ENCODE measurements at places on chromosomes 2 and 18.

DNA sequence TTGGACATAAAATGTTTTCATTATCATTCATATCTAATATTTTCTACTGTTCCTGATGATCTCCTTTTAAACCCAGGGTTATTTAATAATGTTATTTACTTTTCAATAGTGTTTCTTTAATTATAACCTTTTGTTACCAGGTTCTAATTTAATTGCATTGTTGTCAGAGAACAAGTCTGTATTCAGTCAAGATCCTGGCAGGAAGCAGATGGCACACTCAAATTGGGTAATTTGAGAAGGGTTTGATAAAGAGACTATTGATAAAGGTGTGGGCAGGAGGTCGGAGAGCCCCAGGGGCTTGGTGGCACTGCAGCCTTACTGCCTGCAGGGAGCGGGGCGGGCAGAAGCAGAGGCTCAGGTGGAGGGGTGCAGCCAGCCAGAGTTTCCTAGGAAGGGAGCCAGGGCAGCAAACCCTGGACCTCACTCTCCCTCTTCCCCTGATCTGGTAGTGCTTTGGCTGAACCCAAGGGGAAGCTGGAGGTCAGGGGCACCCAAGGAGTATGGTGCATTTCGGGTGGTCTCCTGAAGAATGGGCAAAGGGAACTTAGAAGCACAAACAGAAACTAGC lies 2.3 kb upstream of the KIF1A start:
- DNase-seq = no peak

DNA sequence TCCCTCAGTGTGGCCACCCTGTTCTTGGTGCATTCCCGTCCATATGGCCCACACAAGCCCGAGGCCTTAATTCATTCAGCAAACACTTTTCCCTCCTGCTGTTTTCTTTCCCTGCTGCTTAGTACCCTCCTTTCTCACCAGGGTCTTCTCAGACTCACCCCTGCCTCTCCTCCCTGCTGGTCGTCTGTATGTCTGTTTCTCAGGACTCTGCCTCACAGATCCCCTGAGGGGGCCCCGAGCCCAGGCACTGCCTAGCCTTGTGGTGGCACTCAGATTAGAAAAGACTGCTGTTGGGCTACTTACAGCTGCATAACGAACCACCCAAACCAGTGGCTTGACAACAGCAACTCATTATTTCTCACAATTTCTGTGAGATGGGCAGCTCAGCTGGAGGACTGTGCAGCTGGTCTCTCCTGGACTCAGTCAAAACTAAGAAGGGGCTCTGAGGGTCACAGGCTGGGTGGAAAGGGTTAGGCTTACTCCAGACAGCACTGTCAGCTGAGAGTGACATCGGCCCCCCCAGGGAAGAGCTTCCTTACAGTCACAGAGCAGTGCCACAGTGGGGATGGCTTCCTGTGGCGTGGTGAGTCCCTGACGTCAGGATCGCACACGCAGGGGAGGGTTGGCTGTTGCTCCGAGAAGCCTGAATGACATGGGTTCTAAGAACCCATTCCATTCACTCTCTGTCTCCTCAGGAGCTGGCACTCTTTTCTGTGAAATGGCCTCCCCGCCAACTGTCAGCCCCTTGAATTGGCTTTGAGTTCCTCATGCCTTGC lies 139.0 kb downstream of the UXS1 start:
- DNase-seq = no peak

GRCh38 chr2:16013359-16013911 lies 73.1 kb downstream of the MYCN start:
- DNase-seq = peak; percentile 47

DNA sequence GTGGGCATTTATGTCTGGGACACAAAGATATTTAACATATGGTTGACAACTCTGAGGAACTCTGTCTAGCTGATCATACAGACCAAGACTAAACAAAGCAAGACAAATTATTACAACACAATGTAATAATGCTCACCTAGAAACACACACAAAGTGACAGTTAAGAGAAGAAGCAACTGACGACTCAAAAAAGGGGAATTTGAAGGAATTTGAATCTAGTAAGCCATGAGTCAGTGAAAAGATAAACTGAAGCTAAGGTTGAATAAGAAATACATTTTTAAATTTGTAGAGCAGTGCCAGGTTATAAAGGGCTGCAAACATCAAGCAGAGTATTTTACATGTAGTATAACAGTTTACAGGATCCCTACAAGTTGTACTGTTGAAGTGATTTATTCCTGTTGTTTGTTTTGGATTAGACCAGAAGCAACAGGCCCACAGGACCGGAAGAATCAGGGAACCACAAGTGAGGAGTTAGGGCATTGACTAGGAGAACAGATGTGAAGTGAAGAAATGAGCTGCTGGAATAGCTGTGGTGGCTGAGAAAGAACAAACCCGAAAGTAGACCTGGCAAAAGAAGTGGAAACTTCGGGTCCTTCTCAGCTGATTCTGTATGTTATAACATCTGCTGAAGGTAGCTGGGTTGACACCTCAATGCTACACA lies 35.6 kb downstream of the IFIH1 start:
- DNase-seq = no peak

GRCh38 chr18:22632191-22632590 lies 214.5 kb upstream of the CTAGE1 start:
- DNase-seq = no peak

GRCh38 chr2:7031547-7032245 lies 114.5 kb downstream of the RNF144A start:
- DNase-seq = no peak

DNA sequence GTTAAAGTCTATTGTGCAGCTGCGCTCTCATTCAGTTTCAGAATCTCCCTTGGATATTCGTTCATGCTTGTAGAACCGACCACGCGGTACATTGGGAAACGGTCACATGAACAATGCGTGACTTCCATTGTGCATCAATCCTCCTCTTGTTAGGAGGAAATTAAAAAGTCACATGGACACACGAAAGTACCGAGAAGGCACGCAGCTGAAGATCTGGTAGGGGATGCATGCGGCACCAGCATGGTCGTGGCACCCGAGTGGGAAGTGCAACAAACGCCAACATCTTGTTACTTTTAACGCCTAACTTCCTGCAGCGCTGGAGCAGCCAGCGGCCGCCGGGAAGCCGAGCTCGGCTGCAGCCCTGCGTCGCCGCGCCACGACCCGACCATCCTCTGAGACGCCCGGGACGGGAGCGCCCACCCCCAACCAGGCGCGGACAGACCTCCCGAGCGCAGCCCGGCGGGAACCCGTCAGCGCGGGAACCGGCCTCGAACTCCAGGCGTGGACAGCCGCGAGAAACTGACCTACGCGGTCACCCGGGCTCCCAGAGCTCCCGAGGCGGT lies 412 bp downstream of the OSBPL1A start:
- DNase-seq = peak; percentile 62

- no peak for DNase-seq
These were observed 24.9 kb downstream of the ZFP36L2 start for GRCh38 chr2:43201497-43201896.

DNA sequence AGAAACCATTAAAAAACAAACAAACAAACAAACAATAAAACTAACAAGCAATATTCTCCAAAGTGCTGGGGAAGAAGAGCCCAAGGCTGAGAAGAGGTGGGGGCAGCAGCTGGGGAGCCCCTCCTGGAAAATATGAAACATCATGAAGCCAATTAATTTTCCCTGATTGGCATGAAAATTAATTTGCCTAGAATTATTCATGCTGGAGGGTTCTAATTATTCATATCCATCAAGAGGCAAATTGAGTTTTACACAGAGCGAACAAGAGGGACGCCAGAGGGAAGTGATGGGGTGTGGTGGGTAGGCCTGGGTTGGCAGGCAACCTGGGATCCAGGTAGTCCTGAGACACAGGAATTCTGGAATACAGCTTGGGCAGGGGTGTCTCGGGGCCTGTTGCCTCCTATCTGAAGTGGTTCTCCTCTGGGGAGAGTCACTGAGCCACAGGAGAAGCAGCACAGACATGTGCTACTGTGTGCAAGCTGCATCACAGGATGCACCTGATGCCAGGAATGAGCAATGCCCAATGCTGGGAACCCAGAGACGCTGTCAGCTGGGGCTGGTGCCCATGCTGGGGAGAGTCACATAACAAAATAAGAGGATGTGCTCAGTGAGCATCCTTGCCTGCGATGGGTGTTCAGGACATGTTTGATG lies 100.5 kb downstream of the TEX51 start:
- DNase-seq = no peak

DNA sequence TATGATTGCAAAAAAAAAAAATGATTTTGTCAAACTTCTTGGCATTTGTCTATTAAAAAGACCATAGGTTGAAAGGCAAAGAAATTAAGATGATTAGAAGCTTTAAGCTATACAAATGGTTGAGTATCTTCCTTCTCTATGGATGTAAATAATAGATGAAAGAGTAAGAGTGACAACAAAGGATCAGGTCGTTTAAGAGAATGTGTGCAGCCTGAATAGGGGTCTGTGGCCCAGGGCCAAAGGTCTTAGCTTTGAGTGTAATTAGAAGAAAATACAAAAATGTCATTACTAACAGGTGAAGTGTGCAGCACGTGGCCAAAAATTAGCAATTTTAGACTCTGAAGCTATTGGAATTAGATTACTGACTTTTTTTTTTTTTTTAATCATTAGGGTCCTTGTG lies 122.4 kb downstream of the GREB1L start:
- no peak for DNase-seq

All from left kidney (tissue), 8 donors.